ENCODE measurements at places on chromosomes 6 and 20.

GRCh38 chr6:3343089-3343883 is 84.5 kb downstream of the PSMG4 start:
- no peak for DNase-seq

DNA sequence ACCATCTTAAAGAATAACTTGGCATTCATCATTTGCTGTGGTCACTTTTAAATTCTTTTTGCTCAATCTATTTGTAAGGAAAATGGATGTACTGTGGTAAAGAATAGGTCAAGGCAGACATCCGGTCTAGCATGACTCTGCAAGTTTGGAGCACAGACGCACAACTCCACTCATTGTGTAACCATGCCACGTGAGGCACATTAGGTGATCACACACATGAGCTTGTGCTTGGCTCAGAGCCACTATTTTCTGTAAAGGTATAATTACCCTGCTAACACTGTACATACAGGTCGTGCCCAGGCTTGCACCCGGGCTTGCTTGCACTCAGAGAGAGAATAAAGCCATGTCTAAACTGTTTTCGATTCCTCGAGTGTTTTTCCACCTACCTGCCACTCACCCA is 1289.1 kb upstream of the ADGRB3 start:
- no peak for DNase-seq

DNA sequence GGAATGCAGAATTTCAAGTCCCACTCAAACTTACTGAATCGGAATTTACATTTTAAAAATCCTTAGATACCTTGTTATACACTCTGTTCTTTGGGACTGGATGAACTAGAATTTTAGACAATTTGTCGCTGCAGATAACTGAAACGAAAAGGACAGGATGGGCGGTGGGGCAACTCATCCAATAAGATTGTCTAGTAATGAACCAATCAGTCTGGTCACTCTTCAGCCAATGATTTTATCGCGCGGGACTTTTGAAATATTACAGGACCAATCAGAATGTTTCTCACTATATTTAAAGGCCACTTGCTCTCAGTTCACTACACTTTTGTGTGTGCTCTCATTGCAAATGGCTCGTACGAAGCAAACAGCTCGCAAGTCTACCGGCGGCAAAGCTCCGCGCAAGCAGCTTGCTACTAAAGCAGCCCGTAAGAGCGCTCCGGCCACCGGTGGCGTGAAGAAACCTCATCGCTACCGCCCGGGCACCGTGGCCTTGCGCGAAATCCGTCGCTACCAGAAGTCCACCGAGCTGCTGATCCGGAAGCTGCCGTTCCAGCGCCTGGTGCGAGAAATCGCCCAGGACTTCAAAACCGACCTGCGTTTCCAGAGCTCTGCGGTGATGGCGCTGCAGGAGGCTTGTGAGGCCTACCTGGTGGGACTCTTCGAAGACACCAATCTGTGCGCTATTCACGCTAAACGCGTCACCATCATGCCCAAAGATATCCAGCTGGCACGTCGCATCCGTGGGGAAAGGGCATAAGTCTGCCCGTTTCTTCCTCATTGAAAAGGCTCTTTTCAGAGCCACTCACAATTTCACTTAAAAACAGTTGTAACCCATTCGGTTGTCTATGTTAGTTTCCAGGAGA is 41.9 kb upstream of the HFE start:
- peak; percentile 63 for DNase-seq

DNA sequence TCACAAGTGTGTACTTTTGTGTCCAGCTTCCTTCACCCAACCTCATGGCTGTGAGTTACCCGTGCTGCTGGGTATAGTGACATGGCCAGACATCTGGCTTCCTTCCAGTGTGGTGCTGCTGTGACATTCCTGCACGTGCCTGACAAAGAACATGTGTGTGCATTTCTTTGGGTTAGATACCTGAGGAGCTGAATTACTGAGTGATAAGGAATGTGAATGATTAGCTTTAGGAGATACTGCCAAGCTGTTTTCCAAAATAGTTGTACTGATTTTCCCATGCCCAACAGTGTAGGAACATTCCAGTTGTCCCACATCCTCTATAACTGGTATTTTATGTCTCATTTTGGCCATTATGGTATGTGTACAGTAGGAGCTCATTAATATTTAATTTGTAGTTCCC is 132.5 kb downstream of the PREX1 start:
- DNase-seq, result no peak

DNA sequence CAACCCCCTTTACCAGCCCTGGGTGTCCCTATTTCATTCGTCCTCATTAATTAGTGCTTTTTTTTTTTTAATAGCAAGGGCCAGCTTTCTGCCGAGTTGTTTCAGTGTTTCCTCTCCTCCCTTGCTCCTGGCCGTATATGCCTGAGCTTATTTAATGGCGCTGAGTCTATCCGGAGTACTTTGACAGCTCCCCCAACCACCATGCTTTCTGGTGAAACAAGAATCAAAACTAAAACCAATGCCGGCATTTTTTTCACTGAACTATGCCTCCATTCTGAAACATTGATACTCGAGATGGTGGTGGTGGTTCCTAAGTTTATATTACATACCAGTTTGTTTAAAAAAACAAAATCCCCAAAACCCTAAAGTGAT is 1.2 kb downstream of the DCBLD1 start:
- no peak for DNase-seq

DNA sequence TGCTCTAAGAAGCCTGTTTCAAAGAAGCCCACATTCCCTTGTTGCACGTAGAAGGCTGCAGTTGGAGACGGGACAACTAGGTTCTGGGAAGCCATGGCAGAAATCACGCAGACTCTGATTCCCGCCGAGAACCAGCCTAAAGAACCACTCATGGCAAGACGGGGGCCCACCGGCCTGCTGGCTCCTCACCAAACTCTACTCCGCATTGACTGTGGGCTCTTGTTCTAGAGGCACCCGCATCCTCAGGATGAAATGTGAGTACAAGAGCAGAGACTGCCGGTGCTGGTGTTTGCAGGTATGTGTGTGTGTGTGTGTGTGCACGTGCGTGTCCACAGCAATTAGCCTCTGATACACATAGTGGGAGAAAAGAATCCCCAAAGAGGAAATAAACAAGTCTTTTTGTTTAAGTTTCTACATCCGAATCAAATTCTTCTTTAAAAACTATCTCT is 42.3 kb upstream of the NR2E1 start:
- DNase-seq, result no peak

- no peak for DNase-seq
Observed at GRCh38 chr6:38169977-38170526, 350.5 kb downstream of the ZFAND3 start.

- no peak for DNase-seq
Observed at GRCh38 chr6:44549516-44549915, 162.0 kb downstream of the CDC5L start.

DNA sequence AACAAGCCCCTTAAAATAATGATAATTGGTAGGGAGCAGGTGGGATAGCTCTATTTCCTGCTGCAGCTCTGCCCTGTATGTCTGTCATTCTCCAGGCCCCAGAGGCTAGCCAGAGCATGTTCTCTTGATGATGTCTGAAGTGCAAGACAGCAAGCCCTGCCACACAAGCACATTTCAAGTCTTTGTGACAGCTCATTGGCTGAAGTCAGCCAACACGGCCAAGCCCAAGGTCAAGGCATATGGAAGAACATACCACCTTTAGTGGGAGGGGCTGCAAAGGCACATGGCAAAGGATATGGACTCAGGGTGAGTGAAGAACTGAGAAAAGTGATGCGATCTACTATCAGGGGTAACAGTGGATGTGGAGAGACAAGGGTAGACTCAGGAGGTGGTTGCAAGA is 116.1 kb downstream of the PRND start:
- no peak for DNase-seq

GRCh38 chr6:112039431-112039770 is 14.5 kb upstream of the CCN6 start:
- no peak for DNase-seq

DNA sequence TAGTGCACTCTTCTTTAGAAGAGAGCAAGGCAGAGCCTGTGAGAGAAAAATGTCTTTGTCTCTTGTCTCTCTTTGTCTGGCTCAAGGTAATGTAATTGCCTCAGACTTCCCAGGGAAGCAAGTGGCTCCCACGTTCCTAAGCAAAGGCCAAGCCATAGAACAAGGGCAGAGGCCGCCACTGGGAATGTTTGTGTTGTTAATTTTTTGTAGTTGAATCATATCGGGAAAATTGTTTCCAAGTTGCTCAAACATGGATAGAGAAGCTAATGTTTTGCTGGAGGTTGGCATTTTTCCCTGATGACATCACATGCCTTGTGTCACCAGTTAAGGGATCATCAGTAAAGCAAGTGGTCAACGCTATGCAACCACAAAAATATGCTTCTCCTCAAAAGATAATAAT is 211.5 kb upstream of the FOXA2 start:
- DNase-seq, result no peak

DNA sequence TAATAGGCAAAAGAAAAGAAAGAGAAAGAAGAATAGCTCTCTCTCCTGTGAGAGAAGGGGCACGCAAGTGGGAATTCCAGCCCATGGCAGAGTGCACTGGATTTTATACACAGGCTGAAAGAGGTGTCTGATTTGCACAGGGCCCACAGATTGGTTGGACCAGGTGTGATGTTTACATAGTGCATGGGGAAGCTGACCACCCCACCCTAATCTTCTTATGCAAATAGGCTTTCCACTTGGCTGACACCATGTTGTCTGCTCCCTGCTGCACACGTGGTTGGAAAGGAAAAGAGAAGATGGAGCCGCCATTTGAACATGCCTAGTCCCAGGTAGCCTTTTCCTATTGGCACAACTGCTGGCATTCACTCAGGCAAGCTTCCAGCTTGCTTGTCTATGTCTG is 20.2 kb downstream of the MICA start:
- no peak for DNase-seq

DNA sequence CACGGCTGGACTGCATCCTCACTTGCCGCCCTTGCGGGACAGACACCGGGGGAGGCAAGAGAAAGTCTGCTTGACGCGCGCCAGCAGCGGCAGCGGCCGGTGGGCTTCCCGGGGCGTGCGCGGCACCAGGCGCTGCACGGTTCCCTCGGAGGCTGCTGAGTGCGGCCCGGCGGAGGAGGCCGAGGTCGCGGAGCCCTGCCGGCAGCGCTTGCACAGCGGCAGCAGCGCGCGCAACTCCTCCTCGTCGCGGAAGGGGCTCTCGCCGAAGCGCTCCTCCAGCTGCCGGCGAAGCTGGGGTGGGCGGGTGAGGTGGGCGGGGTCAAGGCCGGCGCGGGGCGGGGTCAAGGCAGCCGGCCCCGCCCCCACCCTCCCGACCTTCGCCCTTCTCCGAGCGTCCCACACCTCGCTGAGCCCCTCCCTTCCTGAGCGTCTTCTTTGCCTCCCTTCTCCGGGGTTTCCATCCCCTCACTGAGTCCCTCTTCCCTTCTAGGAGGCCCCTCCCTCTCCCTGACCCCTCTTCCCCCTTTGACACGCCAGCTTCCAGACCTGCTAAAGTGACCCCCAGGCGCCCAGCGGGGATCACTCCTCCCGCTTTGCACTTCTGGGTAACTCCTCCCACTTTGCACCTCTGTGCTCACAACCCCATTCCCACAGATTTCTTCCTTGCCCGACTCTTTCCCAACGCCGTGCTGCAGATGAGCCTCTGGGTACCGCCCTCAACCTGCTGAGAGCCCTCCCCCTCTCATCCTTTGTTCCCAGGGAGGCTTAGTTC is 8.8 kb downstream of the DUSP15 start:
- peak; percentile 71 for DNase-seq

DNA sequence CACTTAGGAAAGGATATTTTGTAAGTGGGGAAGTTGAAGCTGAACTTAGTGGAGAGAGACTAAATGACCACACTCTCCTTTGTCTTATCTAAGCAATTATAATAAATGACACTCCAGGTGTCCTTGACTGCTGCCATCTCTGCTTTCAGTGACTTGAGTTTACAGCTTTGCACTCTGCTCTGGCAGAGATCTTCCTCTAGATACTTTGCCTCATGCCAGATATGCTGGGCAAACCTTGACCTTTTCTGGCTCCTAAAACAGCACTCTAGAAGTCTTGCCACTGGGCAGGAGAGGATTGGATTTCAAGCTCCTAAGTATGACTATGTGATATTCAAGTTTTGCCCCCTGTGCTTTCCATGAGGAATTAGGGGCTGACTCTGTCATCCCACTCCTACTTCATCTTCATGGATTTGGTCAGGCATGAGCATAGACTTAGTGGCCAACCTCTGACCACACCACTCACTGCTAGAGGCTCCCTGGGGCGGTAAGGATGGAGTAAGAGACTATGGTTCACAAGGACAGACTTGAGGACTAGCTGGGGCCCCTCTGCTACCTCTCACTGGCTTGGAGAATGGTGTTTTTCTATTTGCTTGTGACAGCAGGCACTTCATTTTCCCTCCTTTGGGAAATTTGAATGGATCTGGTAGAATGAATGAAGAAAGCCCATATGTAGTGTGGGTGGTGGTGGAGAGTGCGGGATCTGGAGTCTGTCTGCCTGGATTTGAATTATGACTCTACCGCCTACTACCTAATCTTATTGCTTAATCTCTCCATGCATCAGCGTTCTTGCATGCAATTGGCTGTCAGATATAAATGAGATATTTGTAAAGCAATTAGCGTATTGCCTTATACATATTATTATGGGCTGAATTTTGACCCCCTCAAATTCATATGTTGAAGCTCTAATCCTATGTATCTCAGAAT is 191.4 kb downstream of the REV3L start:
- DNase-seq, result no peak

GRCh38 chr20:46698788-46699187 is 9.5 kb upstream of the TP53RK start:
- no peak for DNase-seq

DNA sequence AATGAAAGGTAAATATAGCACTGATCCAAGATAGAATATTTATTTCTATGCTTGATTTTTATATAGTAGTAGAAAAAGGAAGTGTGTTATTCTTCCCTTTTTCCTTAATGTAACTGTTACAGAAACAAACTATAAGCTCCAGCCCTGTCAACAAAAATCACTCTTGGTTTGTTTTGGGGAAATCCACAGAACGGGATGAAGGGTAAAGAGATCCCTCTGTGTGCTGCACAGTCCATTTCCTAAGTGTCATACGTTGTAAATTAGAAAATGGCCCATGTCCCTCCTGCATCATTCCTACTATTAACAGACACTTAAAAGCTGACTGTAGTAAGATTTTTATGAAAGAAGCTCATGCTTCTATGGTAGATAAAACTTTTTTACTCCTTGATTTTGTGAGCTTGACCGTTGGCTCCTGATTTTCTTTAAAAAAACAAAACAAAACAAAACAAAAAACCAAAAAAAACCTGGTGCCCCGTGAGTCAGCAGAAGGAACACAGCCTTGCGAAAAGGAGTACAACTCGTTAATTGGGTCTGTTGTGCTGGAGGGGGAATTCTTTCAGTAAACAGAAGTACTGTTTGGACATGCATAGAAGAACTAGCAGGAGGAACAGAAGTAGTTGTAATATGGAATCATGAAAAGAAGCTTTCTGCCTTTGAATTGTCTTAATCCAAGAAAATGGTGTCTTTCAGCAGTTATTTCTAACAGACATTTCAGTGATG is 67.5 kb downstream of the RTN4IP1 start:
- no peak for DNase-seq

GRCh38 chr6:111207141-111207858 is 120.0 kb downstream of the SLC16A10 start:
- no peak for DNase-seq

- no peak for DNase-seq
Observed at GRCh38 chr20:35448788-35449373, 6.5 kb upstream of the CEP250 start.

All from stimulated activated effector memory CD8-positive, alpha-beta T cell treated with anti-CD3 and anti-CD28 coated beads, Interleukin-12 subunit alpha, Interleukin-12 subunit beta, amount 100 ng/mL, for 72 hours (primary cell).